ENCODE measurements at places on chromosomes 12 and 14.

GRCh38 chr12:3076730-3077571, at the start of gene TSPAN9:
Gene TSPAN9, plus strand, starts transcription at chr12:3077379. Its CDS starts 123,815 bp downstream, at chr12:3201194.
- no peaks in the 10 kb centered on the region for H3K4me1 ChIP-seq
- H3K27ac ChIP-seq: peak within 1 kb of the TSS; percentile 62
- peaks cover 5% of the 10 kb centered on the region for H3K36me3 ChIP-seq
- peak; percentile 59 for DNase-seq

- no peaks in the 10 kb centered on the region for H3K4me1 ChIP-seq
- peaks cover 6% of the 10 kb centered on the region for H3K27me3 ChIP-seq
Observed at GRCh38 chr12:41956353-41956752, 188.3 kb downstream of the GXYLT1 start.

DNA sequence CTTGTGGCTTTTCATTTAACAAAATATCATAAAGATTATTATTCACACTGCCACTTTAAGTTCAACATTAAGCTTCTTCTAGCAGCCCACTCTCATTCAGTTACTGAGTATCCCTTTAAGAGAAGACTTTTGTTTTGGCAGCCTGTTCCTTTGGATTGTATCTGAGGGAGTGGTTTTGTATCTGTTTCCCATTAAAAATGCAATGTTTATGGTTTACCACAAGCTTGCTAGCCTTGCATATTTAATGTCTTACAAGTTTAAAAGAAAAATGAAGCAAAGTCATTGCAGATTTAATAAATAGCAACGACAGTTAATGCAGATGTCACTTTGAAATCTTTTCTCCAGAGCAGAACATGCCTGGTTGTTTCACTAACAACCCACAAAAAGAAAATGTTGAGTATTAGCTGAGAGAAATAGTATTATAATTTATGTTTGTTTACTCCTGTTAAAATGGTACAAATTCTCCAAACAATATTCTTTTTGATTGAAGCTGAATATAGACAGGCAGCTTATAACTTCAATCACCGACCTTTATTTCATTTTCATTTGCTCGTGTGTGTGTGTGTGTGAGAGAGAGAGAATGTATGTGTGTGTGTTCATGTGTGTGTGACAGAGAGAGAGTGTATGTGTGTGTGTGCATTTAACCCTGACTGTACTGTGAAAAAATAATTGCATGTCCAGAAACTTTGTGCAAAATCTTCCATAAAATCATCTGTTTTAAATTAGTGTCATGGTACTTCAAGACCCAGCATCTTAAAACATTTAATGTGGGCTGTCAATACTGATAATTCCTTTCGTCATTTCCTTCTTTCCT, 1.8 kb downstream of the DCN start:
- no peak for DNase-seq
- H3K36me3 ChIP-seq: no peaks in the 10 kb centered on the region
- H3K4me3 ChIP-seq: no peak overlapping the region
- no peaks in the 10 kb centered on the region for H3K27me3 ChIP-seq

- no peak overlapping the region for H3K4me3 ChIP-seq
- no peak for DNase-seq
- no peaks in the 10 kb centered on the region for H3K36me3 ChIP-seq
- no peaks in the 10 kb centered on the region for H3K4me1 ChIP-seq
Observed at GRCh38 chr12:99393763-99394162, 253.8 kb upstream of the GARIN6 start.

DNA sequence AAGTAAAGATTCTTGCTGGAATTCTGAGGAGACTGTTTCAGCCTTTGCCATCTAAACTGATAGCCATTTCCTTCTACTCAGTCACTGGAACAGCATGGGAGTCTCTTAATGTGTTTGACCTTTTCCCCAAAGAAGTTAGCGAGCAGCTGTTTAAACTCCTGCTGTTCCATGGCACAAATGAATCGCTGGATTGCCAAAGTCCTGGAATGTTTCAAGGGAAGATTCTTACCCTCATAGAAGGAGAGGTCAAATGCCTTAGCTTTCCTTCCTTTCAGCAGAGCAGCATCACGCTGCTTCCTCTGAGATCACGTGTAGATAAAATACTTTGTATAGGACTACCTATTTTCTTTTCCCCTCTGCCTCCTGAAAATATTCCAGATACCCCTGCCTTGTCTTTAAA, 10.5 kb upstream of the NR2C1 start:
- no peaks in the 10 kb centered on the region for H3K36me3 ChIP-seq
- H3K4me3 ChIP-seq: no peak overlapping the region
- H3K27me3 ChIP-seq: no peaks in the 10 kb centered on the region
- no peaks in the 10 kb centered on the region for H3K4me1 ChIP-seq
- no peak for DNase-seq

DNA sequence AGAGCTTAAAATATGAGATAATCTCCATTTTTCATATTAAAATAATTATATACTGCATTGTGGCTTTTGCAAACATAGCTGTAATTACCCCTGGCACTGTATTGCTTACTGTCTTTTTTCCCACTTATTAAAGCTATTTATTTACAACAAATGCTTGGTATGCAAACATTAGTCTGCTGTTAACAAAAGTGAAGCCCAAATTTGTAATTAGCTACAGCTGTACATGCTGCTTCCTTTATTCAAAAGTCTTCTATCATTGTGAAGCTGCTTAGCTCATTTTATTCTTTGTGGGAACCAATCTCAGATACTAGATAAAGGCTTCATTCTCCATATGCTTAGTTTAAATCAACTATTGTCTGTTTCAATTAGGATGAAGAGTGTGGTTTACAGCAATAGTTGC, 425.8 kb upstream of the FOXG1 start:
- H3K4me1 ChIP-seq: no peaks in the 10 kb centered on the region
- H3K27ac ChIP-seq: no peak overlapping the region
- no peak overlapping the region for H3K4me3 ChIP-seq
- no peaks in the 10 kb centered on the region for H3K36me3 ChIP-seq

GRCh38 chr12:27001663-27002062, 12.5 kb downstream of the TM7SF3 start:
- no peak overlapping the region for H3K27ac ChIP-seq
- H3K4me1 ChIP-seq: peaks cover 26% of the 10 kb centered on the region

- no peak for DNase-seq
- H3K27ac ChIP-seq: no peak overlapping the region
- no peaks in the 10 kb centered on the region for H3K4me1 ChIP-seq
- H3K27me3 ChIP-seq: no peaks in the 10 kb centered on the region
Observed at GRCh38 chr12:28065374-28065773, 92.8 kb upstream of the PTHLH start.

GRCh38 chr12:106254724-106255123, 6.9 kb upstream of the CKAP4 start:
- H3K4me1 ChIP-seq: peaks cover 1% of the 10 kb centered on the region
- DNase-seq: no peak
- H3K27ac ChIP-seq: no peak overlapping the region
- no peaks in the 10 kb centered on the region for H3K27me3 ChIP-seq
- no peak overlapping the region for H3K4me3 ChIP-seq

GRCh38 chr14:68576496-68577244, 216.2 kb downstream of the ZFP36L1 start:
- H3K4me3 ChIP-seq: no peak overlapping the region
- H3K27ac ChIP-seq: no peak overlapping the region
- no peaks in the 10 kb centered on the region for H3K27me3 ChIP-seq
- no peak for DNase-seq
- H3K36me3 ChIP-seq: no peaks in the 10 kb centered on the region

DNA sequence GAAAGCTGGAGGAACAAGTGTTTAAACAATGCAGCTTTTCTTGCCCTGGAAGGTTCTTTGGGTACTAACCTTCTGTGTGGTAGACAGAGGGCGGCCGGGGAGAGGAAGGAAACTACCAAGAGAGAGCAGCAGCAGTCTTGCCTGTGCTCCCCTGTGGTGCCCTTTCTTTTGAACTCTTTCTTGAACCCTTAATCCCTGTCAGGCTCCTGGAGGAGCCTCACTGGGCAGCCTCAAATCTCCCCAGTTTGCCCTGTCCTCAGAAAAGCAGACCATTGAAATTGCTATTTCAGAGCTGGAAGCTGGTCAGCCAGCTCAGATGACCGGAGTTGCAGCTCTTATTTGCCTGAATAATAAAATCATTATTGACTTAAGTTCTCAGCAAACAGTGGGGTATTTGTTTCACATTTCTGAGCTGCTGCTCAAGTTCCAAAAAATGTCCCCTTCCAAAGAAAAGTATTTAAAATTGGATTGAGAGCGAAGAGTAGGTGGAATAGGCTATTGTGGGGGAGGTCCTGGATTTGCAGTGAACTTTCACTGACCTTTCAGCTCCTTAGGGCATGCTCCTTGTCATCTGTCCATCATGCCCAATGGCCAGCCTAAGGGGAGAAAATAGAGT, 42.1 kb upstream of the RNASE3 start:
- no peak overlapping the region for H3K27ac ChIP-seq
- no peaks in the 10 kb centered on the region for H3K4me1 ChIP-seq
- no peak for DNase-seq

- no peak overlapping the region for H3K27ac ChIP-seq
- DNase-seq: no peak
- no peaks in the 10 kb centered on the region for H3K36me3 ChIP-seq
- H3K4me1 ChIP-seq: no peaks in the 10 kb centered on the region
Observed at GRCh38 chr14:58814466-58814865, 176.7 kb downstream of the DACT1 start.

- no peak overlapping the region for H3K4me3 ChIP-seq
- no peaks in the 10 kb centered on the region for H3K4me1 ChIP-seq
- no peaks in the 10 kb centered on the region for H3K27me3 ChIP-seq
Observed at GRCh38 chr12:99627459-99627858, 20.1 kb upstream of the GARIN6 start.

GRCh38 chr14:102235275-102235897, 69.6 kb downstream of the MOK start:
- peak; percentile 69 for DNase-seq
- no peaks in the 10 kb centered on the region for H3K36me3 ChIP-seq
- no peaks in the 10 kb centered on the region for H3K27me3 ChIP-seq
- no peaks in the 10 kb centered on the region for H3K4me1 ChIP-seq
- no peak overlapping the region for H3K4me3 ChIP-seq

DNA sequence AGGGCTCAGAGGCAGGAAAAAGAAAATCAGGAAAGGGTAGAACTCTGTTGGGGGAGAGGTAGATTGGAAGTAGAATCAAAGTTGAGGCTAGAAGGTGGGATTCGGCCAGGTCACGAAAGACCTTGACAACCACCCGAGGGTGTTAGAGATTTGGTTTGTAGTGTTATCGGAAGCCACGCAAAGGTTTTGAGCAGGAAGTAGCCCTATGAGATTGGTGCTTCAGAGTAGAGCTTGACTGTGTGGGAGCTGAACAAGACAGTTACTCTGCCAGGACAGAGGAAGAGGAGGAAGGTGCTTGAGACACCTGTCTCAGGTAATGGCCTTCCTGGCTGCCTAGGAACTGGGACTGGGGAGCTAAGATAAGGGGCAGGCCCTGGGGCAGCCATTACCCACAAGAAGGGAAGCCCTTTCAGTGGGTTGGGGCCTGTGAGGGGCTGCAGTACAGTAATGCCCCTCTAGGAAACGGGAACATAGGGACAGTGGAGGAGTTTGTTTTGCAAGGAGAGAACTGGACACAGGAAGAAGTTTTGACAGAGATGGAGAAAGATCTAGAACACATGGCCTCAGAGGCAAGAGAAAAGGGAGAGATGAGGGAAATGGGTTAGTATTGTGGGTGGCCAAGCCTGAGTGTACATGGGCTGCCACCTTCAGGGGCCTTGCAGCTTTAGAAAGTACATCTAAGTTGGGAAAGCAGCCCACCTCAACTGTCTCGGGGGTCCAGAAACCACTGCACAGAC, 73.5 kb downstream of the RIN3 start:
- H3K27me3 ChIP-seq: no peaks in the 10 kb centered on the region
- H3K27ac ChIP-seq: peak overlapping the region; percentile 96
- peak overlapping the region; percentile 78 for H3K4me3 ChIP-seq
- DNase-seq: no peak
- H3K4me1 ChIP-seq: peaks cover 83% of the 10 kb centered on the region
- peaks cover 22% of the 10 kb centered on the region for H3K36me3 ChIP-seq

GRCh38 chr12:20024194-20024593, 344.1 kb upstream of the PDE3A start:
- H3K27ac ChIP-seq: no peak overlapping the region
- H3K36me3 ChIP-seq: no peaks in the 10 kb centered on the region
- no peak for DNase-seq
- no peak overlapping the region for H3K4me3 ChIP-seq
- H3K4me1 ChIP-seq: no peaks in the 10 kb centered on the region

DNA sequence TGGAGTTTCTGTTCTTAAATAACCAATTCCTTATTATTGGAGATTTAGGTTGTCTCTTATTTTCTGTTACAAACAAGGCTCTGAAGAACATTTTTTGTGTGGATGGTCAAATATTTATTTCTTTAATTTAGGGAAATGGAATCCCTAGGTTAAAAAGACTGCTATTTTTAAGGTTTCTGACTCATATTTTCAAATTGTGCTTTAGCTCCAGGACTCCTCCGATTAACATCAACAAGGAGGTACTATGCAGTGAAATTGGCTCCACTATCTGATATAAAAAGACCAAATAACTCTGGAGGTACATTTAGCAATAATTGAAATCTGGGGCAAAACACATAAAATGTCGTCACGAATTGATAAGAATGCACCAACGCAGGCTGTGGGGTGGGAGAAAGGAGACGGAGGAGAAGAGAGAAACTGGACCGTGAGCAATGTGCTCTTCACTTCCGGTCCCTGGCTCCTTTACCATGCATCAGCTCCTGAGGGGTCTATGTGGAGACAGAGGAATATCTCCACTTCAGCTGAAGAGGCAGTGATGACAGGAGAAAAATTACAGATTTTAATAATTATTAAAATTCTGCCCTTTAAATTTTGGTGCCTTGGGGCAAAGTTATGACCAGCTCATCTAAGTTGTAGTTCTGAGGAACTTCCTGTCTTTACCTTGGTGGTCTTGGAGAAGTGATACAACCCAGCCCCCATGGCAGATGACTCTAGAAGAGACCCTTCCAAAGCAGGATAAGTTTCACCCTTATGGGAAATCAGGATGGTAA, 90.2 kb upstream of the BTG1 start:
- DNase-seq: no peak
- no peaks in the 10 kb centered on the region for H3K27me3 ChIP-seq
- H3K4me1 ChIP-seq: peaks cover 6% of the 10 kb centered on the region
- peak overlapping the region; percentile 9 for H3K27ac ChIP-seq
- H3K4me3 ChIP-seq: no peak overlapping the region
- no peaks in the 10 kb centered on the region for H3K36me3 ChIP-seq

DNA sequence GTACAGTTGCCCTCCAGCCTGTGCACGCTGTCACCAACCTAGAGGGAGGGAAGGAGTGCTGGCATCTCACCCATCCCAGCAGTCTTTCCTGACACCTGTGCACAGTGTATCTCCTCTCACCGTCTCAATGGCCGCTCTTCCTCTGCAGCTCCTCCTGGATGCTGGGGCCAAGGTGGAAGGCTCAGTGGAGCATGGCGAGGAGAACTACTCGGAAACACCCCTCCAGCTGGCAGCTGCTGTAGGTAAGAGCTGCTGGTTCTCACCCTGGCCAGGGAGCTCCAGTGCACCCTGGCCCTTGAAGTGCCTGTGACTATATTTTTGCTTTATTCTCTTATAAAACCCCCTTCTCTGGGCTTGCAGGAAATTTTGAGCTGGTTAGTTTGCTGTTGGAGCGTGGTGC, 68.7 kb upstream of the PWP1 start:
- H3K36me3 ChIP-seq: peaks cover 9% of the 10 kb centered on the region
- no peaks in the 10 kb centered on the region for H3K27me3 ChIP-seq
- H3K4me1 ChIP-seq: peaks cover 3% of the 10 kb centered on the region
- no peak overlapping the region for H3K27ac ChIP-seq

- H3K27me3 ChIP-seq: no peaks in the 10 kb centered on the region
- no peak for DNase-seq
- no peak overlapping the region for H3K4me3 ChIP-seq
- peaks cover 2% of the 10 kb centered on the region for H3K4me1 ChIP-seq
Observed at GRCh38 chr14:70789361-70789760, 20.0 kb downstream of the MAP3K9 start.

- H3K4me3 ChIP-seq: no peak overlapping the region
- H3K27ac ChIP-seq: no peak overlapping the region
- H3K36me3 ChIP-seq: peaks cover 93% of the 10 kb centered on the region
Observed at GRCh38 chr12:21642707-21643389, 14.8 kb downstream of the LDHB start.

Data from effector memory CD8-positive, alpha-beta T cell (primary cell).